Right ventricle myocardium inferior (tissue), 1 donor: ENCODE measurements at places on chromosomes 7 and 10. TPM values are rescaled to one million over a fixed set of nuclear protein-coding genes. Genes with fewer than 3 reads are reported as not detected.

- DNase-seq: no peak
Observed at GRCh38 chr10:68271196-68271882, 39.4 kb upstream of the ATOH7 start.

DNA sequence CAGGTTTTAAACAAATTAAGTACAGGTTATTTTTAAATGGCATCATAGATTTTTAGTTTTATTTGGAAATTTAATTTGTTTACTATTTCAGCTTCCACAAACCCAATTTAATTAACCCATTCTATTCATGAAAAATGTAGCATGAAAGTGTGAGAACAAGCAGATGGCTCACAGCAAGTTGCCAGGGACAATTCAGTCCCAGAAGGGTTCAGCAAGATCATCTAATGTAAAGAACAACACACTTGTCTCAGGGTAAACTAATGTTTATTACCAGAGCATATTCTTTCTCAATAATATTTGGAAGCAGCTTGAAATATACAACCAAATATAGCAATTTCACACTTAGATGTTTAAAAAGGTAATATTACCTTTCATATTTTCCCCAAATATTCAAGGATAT is 166.9 kb upstream of the SLC13A1 start:
- no peak for DNase-seq

- no peak for DNase-seq
Observed at GRCh38 chr7:94409200-94409948, 14.7 kb downstream of the COL1A2 start.

DPY19L1 gene
- 24.5 TPM for total RNA-seq

- no peak for DNase-seq
Observed at GRCh38 chr7:112819536-112819935, 29.3 kb upstream of the TMEM168 start.

TCF7L2 gene
- 12.4 TPM for total RNA-seq

- no peak for DNase-seq
Observed at GRCh38 chr10:126058507-126058906, 162.1 kb downstream of the FANK1 start.

ACBD5 gene
- total RNA-seq: 77.5 TPM

DNA sequence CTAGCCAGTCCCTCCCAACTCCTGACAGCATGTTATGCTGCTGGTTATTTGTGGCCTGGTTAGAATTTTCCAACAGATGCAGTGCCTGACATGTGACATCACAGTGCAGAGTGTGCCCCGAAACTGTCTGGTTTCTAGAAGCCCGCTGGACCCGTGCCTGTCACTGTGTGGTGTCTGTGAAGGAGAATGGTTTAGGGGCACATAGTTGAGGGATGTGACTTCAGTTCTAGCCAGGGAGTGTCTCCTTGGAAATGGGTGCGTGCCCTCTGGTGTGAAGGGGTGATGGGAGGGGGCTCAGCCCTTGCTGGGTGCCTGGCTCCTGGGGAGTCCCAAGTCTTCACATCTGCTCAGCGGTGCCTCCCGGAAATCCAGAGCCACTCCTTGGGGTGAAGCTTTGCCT is 303.6 kb downstream of the GLRX3 start:
- no peak for DNase-seq

DNA sequence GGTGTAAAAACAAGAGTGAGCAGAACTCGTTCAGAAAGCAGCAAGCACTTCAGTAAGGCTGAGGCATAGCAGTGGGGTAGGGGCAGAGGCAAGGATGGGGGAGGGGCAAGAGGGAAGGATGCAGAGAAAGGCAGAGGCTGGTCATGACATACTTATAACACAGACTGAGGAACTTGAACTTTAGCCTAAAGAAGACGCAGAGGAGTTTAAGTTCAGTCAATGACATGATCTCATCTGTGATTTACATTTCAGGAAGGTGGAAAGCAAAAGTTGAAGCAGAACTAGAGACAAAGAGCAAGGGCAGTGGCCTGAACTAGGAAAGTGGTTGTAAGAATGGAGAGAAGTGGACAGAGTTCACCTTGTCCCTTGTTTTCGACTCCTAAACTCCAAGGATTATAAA is 15.8 kb downstream of the MACC1 start:
- no peak for DNase-seq
